ENCODE measurements at places on chromosomes 12 and 14.

DNA sequence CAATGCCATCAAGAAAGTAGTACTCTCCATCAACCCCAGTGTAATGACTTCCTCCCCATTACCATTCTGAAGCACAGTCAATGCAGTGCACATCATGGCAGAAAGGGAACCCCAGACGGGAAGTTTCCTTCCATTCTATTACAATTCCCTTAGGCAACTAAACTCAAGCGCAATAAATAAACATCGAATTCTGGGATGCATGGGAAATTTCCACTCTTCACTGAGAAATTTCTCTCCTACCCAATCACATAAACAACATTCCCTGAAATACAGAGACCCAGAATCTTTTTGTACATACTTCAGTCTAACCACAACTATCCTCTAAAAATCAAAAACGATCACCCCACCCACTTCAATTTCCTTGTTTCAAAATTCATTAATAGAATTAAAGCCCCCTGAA is 20.0 kb downstream of the SARNP start:
- DNase-seq = peak; percentile 65

DNA sequence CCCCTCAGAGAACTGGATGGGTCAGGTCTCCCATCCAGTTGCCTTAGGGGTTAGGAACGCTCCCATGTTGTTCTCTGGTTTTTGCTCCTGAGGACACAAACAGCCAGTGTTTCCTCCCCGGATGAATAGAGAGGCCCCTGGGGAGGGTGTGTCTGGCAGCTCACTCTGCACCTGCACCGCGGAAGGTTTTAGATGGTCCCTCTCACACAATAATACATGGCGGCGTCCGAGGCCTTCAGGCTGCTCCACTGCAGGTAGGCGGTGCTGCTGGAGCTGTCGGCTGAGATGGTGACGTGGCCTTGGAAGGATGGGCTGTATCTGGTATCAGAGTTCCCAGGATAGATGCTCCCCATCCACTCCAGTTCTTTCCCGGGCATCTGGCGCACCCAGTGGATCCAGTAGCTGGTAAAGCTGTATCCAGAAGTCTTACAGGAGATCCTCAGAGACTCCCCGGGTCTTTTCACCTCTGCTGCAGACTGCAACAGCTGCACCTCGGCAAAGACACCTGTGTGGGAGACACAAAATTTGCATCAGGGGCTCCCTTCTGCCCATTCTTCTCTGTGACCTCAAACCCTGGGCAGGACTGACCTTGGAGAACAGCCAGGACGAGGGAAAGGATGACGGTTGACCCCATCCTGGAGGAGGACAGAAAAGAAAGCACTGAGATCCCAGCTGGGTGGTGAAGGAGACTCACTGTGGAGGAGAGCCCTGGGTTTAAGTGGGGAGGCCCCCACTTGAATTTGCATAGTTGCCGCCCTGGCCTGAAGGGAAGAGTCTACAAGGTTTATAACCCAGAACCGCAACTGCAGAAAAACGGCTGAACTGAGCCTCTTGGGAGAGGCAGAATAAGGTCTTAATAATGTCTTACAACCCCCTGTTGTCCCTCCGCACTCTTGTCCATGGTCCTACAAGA is 1324.8 kb downstream of the TMEM121 start:
- DNase-seq = no peak

GRCh38 chr14:77641534-77642341 is 25.3 kb upstream of the SPTLC2 start:
- no peak for DNase-seq

DNA sequence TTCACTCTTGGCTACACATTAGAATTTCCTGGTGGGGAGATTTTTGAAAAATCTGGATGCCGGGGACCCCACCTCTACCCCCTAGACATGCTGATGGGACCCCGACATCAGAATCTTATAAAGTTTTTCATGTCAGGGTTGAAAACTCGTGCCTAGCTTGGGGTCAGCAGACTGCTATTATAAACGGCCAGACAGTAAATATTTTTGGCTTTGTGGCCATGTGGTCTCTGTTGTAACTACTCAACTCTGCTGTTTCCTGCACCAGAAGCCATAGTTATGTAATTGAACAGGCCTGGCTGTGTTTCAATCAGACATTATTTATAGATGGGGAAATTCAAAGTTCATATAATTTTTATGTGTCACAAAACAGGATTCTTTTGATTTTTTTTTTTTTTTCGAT is 41.6 kb downstream of the ACACB start:
- no peak for DNase-seq

DNA sequence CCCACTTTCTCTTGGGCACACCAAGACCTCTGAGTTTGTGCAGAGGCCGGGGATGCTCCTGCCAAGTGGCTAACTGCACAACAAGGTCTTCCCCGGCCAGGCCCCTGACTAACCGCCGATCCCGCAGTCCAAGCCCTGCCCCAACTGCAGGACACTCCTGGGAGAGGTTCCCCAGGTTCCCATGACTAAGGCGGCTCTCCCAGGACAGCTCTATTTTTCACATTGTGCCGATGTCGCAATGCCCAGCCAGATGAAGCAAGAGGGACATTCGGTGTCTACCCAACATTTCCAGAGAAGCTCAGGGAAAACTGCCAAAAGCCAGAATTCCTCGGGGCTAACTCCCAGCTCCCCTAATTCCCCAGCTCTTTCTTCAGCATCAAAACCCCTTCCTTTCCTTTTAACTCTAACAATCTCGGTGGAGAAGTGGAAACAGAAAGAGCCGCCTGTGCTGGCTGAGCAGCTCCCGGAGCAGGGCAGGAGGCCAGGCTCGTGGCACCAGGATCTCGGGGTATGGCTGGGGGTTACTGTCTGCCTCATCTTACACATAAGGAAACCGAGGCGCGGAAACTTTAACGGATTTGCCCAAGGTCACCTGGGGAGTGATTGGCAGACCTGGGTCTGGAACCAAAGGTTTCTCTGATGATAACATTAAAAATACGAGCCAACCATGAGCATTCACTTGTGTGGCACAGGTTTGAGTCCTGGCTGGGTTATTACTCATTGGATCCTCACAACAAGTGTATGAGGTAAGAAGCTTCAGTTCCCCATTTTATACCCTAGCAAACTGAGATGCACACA is 318.2 kb downstream of the BCL11B start:
- no peak for DNase-seq

Measured in mesenchymal stem cell (in vitro differentiated cells and primary cell).